Lung (tissue), 17 donors: ENCODE measurements at places on chromosomes 2 and 18.

DNA sequence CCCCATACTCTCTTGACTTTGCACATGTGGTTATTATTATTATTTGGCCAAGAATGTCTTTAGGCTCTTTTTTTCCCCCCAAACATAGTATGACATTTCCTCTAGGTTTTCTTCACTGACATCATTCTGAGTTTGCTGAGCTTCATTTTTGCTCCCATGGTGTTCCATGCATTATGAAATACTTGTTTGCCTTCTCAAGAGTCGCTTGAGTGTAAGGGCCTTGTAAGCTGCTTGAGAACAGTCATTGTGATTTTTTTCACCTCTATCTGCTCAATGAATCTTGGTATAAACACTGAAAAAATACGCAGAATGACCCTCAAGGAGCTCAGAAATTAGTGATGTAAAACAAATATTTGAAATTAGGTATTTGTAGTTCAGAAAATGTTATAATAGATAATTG lies 688.9 kb downstream of the CNTNAP5 start:
- H3K4me1 ChIP-seq, result no peaks in the 10 kb centered on the region
- H3K36me3 ChIP-seq, result no peaks in the 10 kb centered on the region
- H3K27me3 ChIP-seq, result no peaks in the 10 kb centered on the region
- H3K27ac ChIP-seq, result no peak overlapping the region

GRCh38 chr2:239203443-239204135 lies 197.2 kb downstream of the HDAC4 start:
- no peak for DNase-seq
- no peak overlapping the region for H3K4me3 ChIP-seq
- H3K4me1 ChIP-seq, result peaks cover 7% of the 10 kb centered on the region
- H3K27ac ChIP-seq, result no peak overlapping the region
- no peaks in the 10 kb centered on the region for H3K36me3 ChIP-seq

- H3K36me3 ChIP-seq, result peaks cover 6% of the 10 kb centered on the region
- no peaks in the 10 kb centered on the region for H3K27me3 ChIP-seq
- H3K4me3 ChIP-seq, result no peak overlapping the region
- H3K27ac ChIP-seq, result no peak overlapping the region
- DNase-seq, result no peak
- peaks cover under 1% of the 10 kb centered on the region for H3K4me1 ChIP-seq
Observed at GRCh38 chr2:109452318-109453305, 161.2 kb downstream of the SEPTIN10 start.

DNA sequence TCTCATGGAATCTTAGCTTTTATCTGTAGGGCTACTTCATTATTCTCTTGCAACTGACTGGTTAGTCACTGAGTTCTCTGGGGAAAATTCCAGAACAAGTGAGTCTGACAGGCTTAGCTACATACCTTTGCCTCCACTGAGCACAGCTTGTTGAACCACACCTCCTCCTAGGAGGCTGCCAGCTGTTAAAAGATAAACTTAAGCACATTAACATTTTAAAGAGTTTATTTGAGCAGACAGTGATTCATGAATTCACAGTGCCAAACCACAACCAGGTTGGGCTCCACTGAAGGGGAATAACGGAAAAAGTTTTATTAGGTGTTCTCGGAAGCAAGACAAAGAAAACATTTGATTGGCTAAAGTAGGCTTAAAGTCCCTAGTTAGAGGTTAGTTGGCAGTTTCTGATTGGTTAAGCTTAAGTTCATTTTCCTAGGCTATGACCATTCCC lies 12.5 kb upstream of the SLC38A11 start:
- H3K27me3 ChIP-seq, result no peaks in the 10 kb centered on the region
- H3K27ac ChIP-seq, result no peak overlapping the region
- H3K4me3 ChIP-seq, result no peak overlapping the region
- DNase-seq, result no peak

- peaks cover 34% of the 10 kb centered on the region for H3K4me1 ChIP-seq
- no peaks in the 10 kb centered on the region for H3K27me3 ChIP-seq
- H3K36me3 ChIP-seq, result peaks cover 3% of the 10 kb centered on the region
- no peak for DNase-seq
- H3K4me3 ChIP-seq, result no peak overlapping the region
Observed at GRCh38 chr2:160432633-160433032, 61.0 kb downstream of the RBMS1 start.

DNA sequence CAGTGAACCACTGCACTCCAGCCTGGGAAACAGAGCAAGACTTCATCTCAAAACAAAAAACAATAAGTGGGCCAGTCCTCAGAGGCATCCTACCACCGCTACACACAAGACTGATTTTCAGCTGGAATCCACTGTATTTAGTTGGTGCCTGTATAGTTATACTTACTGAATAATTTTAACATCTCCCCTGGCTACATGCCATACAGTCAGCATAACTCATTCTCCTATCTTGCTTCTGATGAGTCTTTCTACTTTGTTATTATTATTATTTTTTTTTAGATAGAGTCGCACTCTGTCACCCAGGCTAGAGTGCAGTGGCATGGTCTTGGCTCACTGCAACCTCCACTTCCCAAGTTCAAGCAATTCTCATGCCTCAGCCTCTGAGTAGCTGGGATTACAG lies 19.9 kb upstream of the CAB39 start:
- H3K27me3 ChIP-seq, result no peaks in the 10 kb centered on the region
- no peaks in the 10 kb centered on the region for H3K4me1 ChIP-seq
- no peak overlapping the region for H3K27ac ChIP-seq
- DNase-seq, result no peak
- no peak overlapping the region for H3K4me3 ChIP-seq

DNA sequence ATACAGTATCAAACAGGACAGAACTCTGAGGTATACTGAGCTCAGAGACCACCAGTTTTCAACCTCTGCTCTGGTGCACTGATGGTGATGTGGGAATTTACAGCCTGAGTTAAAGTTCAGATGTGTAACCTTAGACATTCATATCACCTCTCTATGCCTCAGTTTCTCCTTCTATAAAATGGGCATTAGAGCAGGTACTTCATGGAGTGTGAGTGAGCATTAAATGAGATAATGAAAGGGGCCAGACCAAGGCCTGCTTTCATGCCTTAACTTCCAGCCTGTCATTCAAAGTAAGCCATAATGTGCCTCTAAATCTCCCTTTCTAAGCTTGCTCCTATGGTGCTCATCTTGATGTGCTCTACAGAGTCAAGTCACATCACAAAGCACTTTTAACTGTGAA lies 8.4 kb downstream of the ACVR1 start:
- no peak overlapping the region for H3K27ac ChIP-seq
- H3K36me3 ChIP-seq, result peaks cover 1% of the 10 kb centered on the region
- H3K4me1 ChIP-seq, result no peaks in the 10 kb centered on the region
- no peaks in the 10 kb centered on the region for H3K27me3 ChIP-seq
- no peak for DNase-seq

DNA sequence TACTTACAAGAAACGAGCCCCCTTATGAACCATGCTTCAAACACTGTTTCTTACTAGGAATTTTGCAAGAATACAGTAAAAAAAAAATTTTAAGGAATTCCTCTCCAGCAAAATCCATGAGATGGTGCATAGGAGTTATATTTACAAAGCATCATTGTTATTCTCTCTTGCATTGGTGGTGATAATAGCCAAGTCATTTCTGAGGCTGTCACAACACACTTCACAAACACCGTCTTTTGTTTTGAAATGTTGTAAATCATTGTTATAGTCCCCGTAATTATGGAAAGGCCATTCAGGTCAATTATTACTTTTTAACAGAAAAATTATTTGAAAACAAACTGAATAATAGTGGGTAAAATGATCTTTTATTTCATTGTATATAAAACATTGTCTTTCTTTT lies 60.1 kb downstream of the DYNC1I2 start:
- H3K4me1 ChIP-seq, result no peaks in the 10 kb centered on the region
- H3K36me3 ChIP-seq, result peaks cover 53% of the 10 kb centered on the region
- H3K27me3 ChIP-seq, result no peaks in the 10 kb centered on the region
- no peak overlapping the region for H3K4me3 ChIP-seq

- H3K27me3 ChIP-seq, result no peaks in the 10 kb centered on the region
- H3K27ac ChIP-seq, result no peak overlapping the region
- no peak overlapping the region for H3K4me3 ChIP-seq
- H3K4me1 ChIP-seq, result no peaks in the 10 kb centered on the region
- no peak for DNase-seq
Observed at GRCh38 chr2:237640493-237640998, 13.2 kb downstream of the LRRFIP1 start.

- no peaks in the 10 kb centered on the region for H3K36me3 ChIP-seq
- peak; percentile 79 for DNase-seq
- H3K4me3 ChIP-seq, result no peak overlapping the region
Observed at GRCh38 chr2:168639441-168639898, 163.0 kb upstream of the NOSTRIN start.

GRCh38 chr2:45093663-45094062 lies 84.4 kb upstream of the SIX2 start:
- no peak overlapping the region for H3K27ac ChIP-seq
- no peaks in the 10 kb centered on the region for H3K36me3 ChIP-seq
- H3K4me3 ChIP-seq, result no peak overlapping the region
- H3K27me3 ChIP-seq, result no peaks in the 10 kb centered on the region
- no peak for DNase-seq
- H3K4me1 ChIP-seq, result no peaks in the 10 kb centered on the region

DNA sequence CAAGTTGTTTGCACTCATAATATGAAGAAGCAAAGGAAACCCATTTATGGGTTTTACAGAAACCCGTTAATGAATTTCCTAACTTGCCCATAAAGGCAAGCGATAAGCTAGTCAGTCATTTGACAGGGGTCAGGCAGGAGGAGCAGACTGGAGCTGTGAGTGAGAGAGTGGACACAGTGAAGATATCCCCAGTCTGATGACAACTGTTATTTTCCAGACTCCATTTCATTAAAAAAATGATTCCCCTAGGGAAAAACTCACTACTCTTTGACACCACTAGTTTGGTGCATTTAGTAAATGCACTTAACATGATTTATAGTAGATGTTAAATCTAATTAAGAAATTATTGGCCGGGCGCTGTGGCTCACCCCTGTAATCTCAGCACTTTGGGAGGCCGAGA lies 80.8 kb downstream of the TGIF1 start:
- H3K4me1 ChIP-seq, result no peaks in the 10 kb centered on the region
- no peak overlapping the region for H3K4me3 ChIP-seq
- H3K27me3 ChIP-seq, result no peaks in the 10 kb centered on the region
- H3K27ac ChIP-seq, result no peak overlapping the region
- H3K36me3 ChIP-seq, result no peaks in the 10 kb centered on the region

- no peaks in the 10 kb centered on the region for H3K4me1 ChIP-seq
- H3K36me3 ChIP-seq, result no peaks in the 10 kb centered on the region
- no peaks in the 10 kb centered on the region for H3K27me3 ChIP-seq
- no peak overlapping the region for H3K4me3 ChIP-seq
- DNase-seq, result no peak
- no peak overlapping the region for H3K27ac ChIP-seq
Observed at GRCh38 chr2:15200581-15200980, 360.6 kb downstream of the NBAS start.

DNA sequence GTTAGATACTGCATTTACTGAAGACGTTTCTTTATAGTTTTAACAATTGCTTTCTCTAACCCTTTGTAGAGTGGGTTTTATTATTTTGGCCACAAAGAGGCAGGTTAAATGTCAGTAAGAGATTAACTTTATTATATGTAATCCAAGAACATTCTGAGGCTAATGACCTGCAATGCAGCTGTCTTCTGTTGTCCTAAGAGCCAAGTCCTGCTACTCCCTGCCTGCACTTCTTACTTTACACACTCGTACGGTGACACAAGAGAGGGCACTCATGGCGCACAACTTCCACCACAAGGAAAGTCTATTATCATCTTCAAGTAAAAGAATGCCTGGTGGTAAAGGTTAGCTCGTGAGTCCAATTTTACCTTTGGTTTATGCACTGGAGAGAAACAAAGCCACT lies 471.0 kb upstream of the HNMT start:
- no peak overlapping the region for H3K4me3 ChIP-seq
- no peak for DNase-seq
- no peaks in the 10 kb centered on the region for H3K27me3 ChIP-seq
- H3K4me1 ChIP-seq, result no peaks in the 10 kb centered on the region

DNA sequence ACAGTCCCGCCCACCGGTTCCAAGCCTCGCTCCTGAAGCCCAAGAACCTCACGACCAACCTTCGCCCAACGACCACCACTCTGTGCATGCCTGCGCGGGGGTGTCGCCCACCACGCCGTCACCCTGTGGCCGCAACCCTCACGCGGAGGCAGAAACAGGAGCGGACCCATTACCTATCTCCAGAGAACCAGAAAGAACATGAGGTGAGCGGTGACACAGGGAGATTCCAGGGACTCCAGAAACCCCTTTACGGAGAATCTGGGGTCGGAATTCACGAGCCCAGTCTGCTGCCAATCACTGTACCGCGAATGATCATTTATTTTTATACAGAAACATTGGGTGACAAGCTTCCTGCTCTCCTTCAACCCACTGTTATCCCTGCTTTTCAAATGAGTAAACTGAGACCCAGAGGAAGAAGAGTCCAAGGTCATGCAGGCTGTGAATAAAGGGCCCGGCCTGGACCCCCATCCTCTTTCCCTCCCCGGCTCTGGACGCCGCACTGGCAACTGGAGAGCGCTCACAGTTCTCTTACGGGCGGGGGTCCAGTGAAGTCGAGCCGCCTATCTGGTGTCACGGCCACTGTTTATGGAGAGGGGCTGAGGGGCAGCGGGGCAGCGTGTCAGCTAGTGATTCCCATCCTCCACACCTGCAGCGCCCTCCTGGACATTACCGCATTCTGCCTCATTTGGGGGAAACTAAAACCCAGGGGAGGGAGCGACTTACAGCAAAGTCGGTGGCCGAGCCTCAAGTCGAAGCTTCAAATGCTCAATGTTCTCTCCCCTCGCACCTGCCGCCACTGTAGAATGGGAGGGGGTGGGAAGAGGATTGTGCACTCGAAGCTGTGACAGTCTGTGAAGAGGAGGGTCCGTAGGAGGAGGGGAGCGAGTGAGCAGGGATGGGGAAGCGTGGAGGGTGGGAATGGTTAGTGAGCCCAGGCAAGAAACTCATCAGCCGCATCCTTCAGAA lies 723 bp upstream of the SLC30A3 start:
- H3K4me3 ChIP-seq, result no peak overlapping the region
- no peaks in the 10 kb centered on the region for H3K27me3 ChIP-seq
- no peaks in the 10 kb centered on the region for H3K36me3 ChIP-seq
- H3K27ac ChIP-seq, result no peak overlapping the region
- DNase-seq, result no peak

DNA sequence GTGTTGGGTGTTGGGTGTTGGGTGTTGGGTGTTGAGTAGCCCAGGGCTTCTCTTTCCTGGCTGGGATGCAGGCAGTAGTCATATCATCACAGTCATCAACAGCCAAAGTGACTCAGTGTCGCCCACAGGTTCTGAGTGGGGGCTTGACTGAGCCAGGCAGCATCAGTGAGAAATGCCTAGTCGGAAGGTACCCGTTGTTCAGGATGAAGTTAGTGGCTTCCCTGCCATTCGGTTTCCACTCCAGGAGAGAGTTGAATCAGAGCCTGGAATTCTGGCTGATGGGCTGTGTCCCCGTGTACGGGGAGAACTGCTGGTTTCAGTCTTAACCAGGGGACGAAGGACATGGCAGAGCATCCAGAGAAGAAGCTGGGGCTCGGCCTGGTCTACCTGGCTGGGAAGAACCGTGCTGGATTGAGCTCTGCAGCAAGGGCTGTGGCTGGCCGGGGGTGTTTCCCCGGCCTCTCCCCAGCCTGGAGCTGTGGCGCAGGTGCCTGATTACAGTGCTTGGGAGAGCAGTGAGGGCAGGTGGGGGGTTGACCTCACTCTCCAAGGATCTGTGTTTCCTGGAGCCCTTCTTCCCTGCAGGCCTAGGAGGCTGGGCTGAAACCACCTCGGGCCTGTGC lies 49.4 kb downstream of the AGAP1 start:
- peaks cover 14% of the 10 kb centered on the region for H3K4me1 ChIP-seq
- H3K27me3 ChIP-seq, result no peaks in the 10 kb centered on the region
- H3K27ac ChIP-seq, result no peak overlapping the region
- H3K36me3 ChIP-seq, result no peaks in the 10 kb centered on the region
- DNase-seq, result no peak
